Activated CD4-positive, alpha-beta memory T cell treated with anti-CD3 and anti-CD28 coated beads for 36 hours (primary cell): ENCODE measurements at places on chromosomes 6 and 20. TPM values are rescaled to one million over a fixed set of nuclear protein-coding genes. Genes with fewer than 3 reads are reported as not detected.

Gene PXDC1
- 3.9 TPM for total RNA-seq

Gene LRRC73
- total RNA-seq, result not detected

Gene SOBP
- total RNA-seq, result 0.24 TPM

Gene F13A1
- total RNA-seq, result not detected

Gene ADGB
- total RNA-seq, result not detected

Gene DEFB118
- not detected for total RNA-seq

Gene CLDN20
- total RNA-seq, result not detected

Gene COL21A1
- not detected for total RNA-seq

Gene MLIP
- not detected for total RNA-seq

Gene TMEM181
- 11.6 TPM for total RNA-seq

Gene CRISP2
- total RNA-seq, result not detected

Gene RCAN2
- total RNA-seq, result 5.4 TPM

Gene MRPL2
- 95.4 TPM for total RNA-seq

Gene GMEB2
- total RNA-seq, result 14.0 TPM

Gene JAG1
- total RNA-seq, result 0.15 TPM

Gene OLIG3
- not detected for total RNA-seq

Gene ULBP2
- total RNA-seq, result 0.90 TPM
